ENCODE measurements at places on chromosomes 2 and 18.

- no peak for DNase-seq
These were observed 14.5 kb downstream of the GNLY start for GRCh38 chr2:85708641-85709040.

GRCh38 chr2:86364894-86365293 is 27.5 kb upstream of the REEP1 start:
- DNase-seq: no peak

DNA sequence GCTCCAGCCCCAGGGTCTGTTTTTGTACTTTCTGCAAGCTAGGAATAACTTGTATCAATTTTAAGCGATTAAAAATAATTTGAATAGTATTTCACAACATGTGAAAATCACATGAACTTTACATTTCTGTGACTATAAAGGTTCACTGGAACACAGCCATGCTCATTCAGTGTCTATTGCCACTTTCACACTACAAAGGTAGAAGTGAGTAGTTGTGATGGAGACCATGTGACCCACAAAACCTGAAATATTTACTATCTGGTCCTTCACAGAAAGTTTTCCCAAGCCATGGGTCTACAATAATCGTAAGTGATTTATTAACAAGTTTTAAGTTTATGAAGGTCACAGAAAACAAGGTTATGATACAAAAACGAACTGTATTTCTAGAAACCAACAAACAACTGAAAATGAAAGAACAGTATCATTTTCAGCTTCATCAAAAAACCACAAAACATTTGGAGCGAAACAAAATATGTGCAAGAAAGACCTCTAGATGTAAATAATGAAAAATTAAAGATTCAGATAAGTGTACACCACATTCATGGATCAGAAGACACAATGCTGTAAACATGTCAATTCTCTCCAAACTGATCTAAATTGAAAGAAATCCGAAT is 68.9 kb upstream of the DNER start:
- DNase-seq: no peak

GRCh38 chr18:10660179-10660884 is 134.5 kb downstream of the NAPG start:
- DNase-seq: no peak

DNA sequence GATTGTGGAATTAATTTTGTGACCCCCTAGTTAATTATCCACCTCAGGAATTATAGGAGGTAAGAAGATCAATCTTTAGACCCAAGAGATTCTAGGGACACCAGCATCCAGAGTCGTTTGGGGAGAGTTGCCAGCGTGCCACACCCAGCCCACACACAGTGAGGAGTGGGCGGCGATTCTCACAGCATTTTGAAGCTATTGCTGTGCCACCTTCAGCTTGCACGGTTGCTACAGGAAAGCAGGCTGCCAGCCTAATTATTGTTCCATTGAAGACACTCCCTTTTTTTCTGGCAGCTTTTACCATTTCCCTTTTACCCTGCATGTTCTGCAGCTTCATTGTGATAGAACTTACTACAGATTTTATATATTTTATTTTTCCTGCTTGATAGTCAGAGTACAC is 13.1 kb upstream of the MYL12A start:
- DNase-seq: no peak

- no peak for DNase-seq
These were observed 71.1 kb downstream of the RFTN2 start for GRCh38 chr2:197604117-197604860.

DNA sequence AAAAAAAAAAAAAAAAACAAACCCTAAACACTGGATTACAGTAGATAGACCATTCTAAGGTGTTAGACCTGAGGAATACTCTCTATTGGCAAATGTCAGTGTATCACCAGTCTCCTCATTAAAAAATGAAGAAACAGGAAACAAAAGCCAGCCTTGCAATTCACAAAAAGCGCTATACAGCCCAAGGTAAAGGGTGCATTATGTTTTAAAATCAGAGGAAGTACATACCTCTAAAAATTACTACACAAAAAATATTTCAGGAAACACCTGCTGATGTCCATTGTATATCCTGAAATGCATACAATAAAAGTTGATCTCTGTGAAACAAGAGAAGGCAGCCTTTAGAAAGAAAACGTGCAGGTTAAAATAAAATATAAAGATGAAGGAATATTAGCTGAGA is 54.9 kb upstream of the TSPYL6 start:
- DNase-seq: no peak

GRCh38 chr2:108396845-108397244 is 19.1 kb downstream of the SULT1C4 start:
- DNase-seq: no peak

DNA sequence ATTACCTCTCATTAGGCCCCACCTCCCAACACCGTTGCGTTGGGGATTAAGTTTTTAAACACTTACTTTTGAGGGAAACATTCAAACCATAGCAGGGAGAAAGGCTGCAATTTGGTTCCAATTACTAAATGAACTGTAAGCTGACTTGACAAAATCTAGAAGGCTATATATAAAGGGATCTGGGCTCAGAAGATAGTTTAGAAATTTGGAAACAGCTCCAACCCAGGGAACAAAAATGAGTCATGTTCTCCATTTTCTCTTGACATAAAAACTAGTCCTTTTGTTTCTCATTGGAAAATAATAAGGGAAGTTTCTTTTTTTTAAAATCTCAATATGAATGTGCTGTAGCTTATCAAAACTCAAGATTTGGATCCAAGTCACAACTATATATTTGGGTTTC is 17.5 kb downstream of the MOGAT1 start:
- no peak for DNase-seq

DNA sequence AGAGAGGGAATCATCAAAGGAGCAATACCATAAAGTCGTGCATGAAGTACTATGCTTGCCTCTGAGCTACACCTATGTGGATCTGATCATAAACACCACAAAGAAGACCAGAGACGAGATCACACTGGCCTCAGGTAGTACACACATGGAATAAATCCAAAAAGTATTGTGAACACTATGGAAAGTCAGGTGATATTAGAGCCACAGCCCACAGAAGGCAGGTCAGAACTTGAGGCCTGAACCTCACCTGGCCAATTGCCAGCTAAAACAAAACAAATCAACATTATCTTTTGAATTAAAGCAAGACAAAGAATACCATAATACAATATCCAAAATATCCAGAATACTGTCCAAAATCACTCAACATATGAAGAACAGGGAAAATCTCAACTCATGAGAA is 371.1 kb downstream of the NCKAP5 start:
- no peak for DNase-seq

DNA sequence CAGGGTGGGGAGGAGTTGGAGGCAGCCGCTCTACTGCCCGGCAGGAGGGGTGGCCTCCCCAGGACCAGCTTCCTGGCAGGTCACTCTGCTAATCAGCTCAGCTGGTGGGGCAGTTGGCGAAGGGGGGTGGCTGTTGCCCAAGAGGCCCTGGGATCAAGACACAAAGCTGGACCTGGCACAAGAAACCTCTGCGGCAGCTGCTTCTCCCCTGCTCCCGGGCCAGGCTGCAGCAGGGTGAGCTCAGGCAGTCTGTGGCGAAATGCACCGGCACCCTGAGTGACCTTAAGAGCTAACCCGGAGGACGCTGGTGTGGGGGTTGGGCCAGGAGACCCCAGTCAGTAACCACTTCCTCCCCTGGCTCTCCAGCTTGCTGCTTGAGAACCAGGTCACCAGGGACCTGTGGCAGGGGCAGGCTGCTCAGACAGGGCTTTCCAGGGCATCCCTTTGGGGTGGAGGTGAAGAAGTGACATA is 31.1 kb downstream of the TOGARAM2 start:
- no peak for DNase-seq

DNA sequence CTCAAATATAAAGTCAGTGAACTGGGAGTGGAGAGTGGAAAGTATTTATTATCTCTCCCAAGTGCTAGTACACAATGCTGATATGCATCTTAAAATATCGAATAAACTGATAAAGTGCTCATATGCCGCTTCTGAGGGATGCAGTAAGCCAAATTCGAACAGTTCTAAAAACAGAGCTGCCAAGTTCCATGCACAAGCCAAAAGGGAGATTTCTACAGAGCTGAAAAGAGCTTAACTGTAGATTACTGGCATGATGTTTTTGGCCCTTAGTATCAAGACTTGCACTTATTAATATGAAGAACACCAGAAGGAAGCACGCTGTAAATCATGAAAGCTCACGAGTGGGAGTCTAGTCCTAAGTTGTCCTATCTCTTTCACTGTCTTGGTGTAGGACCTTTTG is 7.9 kb downstream of the TMEFF2 start:
- no peak for DNase-seq

Measured in HuH-7.5 (cell line).